Kasumi-1 (cell line): ENCODE measurements at places on chromosomes 7 and 10.

- DNase-seq = no peak
These were observed 121.3 kb upstream of the ODAD2 start for GRCh38 chr10:28120043-28120749.

DNA sequence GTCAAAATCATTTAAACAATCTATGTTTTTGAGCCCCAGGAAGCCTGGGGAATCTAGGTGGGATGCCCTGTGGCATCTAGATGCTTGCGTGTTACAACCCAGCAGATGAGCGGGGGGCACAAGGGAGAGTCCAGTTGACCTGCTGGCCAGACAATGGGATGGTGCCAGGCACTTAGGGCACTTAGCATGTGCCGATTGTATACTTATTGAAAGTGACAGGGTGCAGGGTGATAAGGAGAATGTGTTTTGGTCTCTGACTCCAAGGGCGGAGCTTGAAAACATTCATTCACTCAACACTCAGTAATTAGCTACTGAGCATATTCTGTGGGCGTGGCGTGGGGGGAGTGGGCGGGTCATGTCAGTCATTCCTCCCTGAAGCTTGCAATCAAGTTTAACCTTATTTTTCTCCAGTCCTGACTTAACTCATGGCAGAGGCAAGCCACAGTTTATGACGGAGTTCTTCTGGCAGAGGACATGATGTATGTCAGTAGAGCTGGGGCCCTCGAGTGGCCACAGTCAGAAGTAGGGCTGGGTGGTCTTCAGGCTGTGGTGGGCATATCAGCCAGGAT, 115.1 kb downstream of the PRKCQ start:
- no peak for DNase-seq

DNA sequence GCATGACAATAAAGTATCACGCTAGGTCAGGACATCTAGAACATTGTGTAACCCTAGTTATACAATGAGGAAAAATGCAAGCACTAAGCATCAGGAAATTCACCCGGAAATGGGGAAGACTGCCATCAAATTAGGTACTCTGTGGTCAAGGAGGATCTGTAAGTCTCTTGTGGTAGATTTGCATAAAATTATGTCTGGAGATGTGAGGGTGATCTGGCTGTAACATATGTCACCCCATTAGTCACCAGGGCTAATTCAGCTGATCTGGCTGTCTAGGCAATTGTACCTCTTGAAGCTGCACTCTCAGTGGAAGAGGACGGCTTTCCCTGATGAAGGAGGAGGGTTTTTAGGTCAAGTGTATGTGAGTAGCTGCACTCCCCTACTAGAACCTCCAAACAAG, 14.8 kb downstream of the AKR1D1 start:
- no peak for DNase-seq

DNA sequence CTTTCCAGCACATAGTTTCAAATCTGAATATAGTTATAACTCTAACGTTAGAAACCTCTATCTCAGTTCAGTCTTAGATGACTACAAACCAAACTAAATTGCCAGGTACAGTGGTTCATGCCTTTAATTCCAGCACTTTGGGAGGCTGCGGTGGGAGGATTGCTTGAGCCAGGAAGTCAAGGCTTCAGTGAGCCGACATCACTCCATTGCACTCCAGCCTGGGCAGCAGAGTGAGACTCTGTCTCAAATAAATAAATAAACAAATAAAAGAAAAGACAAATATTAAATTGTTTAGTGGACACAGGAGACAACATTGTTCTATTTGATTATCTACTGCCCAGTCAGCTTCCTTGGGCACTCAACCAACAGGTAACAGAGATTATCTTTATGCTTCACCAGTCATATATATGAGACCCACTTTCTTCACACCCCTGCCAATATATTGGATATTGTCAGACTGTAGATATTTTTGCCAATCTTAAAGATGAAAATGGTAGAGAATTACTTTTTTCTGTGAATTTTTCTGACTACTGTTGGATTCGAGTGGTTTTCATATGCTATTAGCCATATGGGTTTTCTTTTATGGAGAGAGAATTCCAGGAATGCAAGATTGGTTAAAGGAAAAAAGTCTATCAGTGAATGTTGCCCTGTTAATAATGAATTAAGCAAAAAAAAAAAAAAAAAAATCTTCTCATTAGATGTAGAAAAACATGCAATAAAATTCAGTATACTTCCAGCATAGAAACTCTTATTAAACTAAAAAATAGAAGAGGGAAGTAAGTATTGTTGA, 16.0 kb downstream of the HDAC9 start:
- DNase-seq = no peak

GRCh38 chr7:46160861-46161260, 239.8 kb upstream of the IGFBP3 start:
- DNase-seq = no peak

DNA sequence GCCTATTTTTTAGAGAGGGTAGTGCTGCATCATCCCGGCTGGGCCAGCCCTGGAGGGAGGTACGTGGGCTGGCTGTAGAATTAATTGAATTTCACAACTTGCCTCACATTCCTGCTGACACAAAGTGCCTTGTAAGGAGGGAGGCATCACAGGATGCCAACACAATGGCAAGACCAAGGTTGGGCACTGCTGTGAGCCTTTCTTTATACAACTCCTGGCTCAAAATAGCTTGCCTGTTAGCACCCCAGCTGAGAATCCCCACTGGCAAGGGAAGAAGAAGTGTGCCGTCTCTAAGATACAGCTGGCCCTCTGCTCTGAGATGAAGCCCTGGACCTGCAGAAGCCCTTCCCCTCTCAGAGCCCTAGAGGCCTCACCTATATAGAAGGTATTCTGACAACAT, 873.9 kb downstream of the GRID1 start:
- no peak for DNase-seq

- DNase-seq = no peak
These were observed 12.0 kb downstream of the SGCE start for GRCh38 chr7:94643771-94644545.

DNA sequence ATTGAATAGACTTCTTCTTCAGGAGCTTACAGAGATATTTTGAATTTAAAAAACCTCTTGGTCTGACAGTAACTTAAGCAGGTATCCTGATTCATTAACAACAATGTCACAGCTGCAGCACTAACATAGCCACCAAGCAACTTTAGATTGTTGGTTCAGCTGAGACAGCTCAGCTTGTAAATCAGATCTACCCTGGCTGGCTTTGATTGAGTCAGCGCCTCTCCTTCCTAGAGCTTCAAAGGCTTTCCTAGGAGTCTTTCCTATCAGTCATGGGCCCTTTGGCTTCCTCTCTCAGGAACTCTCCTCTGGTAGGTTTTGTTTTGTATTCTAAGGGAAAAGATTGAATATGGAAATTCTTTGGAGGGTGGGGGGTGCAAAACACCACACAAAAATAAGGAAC, 70.7 kb upstream of the STEAP4 start:
- DNase-seq = no peak

- peak; percentile 84 for DNase-seq
These were observed 103.8 kb downstream of the ATE1 start for GRCh38 chr10:121823993-121824463.

- peak; percentile 21 for DNase-seq
These were observed 10.5 kb downstream of the IKZF1 start for GRCh38 chr7:50314836-50315592.

GRCh38 chr7:123190109-123190831, 9.5 kb downstream of the SLC13A1 start:
- DNase-seq = peak; percentile 59
